ENCODE measurements at places on chromosomes 11 and 22. TPM values are rescaled to one million over a fixed set of nuclear protein-coding genes. Genes with fewer than 3 reads are reported as not detected.

GRCh38 chr11:5234381-5234834, at the start of gene HBD:
TSS of gene HBD (minus strand) at chr11:5234483. CDS start at chr11:5234433, 50 bp downstream.
- DNase-seq = no peak

MMP20 gene
- not detected for total RNA-seq

ANO1 gene
- total RNA-seq = 1.3 TPM

MYO18B gene
- not detected for total RNA-seq

DNA sequence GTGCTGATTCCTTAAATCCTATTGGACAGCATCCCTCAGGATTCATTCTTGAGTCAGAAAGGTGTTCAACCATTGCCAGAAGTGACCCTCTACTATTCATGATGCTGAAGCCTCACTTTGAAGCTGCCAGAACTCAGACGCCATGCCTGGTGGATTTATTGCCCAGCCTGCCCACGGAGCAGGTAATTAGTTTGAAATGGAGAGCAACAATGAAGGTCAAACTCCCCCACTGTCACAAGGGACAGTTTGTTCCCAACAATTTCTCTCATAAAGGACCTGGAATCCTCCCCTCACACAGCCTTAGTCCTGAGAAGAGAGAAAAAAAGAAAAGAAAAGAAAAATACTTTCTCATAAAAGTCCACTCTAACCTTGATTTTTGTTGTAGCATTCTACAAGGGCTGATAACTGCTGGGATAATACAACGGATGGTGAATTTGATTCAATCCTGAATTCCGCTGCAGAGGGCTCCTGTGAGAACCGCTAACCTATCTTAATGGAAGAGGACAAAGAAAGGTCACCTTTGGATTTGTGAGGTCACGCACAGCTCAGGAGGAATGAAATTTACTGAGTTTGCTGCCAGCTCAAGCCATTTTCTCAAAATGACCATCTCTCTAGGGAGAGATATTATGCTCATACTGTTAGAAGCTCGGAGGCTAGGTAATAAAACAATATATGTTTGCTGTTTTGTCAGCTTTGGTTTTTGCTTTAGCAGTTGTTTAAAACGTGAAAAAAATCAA, 161.6 kb upstream of the SYN3 start:
- DNase-seq = no peak

PLEKHB1 gene
- total RNA-seq = not detected

DNA sequence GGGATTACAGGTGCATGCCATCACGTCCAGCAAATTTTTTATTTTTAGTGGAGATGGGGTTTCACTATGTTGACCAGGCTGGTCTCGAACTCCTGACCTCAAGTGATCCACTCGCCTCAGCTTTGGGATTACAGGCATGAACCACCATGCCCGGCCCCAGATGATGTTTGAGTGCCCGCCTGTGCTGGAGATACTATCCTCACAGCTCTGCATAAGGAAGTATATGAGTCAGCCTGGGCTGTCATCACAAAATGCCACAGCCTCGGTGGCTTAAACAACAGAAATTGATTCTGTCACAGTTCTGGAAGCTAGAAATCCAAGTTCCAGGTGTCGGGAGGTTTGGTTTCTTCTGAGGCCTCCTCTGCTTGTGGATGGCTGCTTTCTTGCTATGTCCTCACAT, 119.3 kb downstream of the OSBP2 start:
- DNase-seq = no peak

GRCh38 chr11:111528557-111528956, 12.0 kb upstream of the LAYN start:
- DNase-seq = peak; percentile 41

DNA sequence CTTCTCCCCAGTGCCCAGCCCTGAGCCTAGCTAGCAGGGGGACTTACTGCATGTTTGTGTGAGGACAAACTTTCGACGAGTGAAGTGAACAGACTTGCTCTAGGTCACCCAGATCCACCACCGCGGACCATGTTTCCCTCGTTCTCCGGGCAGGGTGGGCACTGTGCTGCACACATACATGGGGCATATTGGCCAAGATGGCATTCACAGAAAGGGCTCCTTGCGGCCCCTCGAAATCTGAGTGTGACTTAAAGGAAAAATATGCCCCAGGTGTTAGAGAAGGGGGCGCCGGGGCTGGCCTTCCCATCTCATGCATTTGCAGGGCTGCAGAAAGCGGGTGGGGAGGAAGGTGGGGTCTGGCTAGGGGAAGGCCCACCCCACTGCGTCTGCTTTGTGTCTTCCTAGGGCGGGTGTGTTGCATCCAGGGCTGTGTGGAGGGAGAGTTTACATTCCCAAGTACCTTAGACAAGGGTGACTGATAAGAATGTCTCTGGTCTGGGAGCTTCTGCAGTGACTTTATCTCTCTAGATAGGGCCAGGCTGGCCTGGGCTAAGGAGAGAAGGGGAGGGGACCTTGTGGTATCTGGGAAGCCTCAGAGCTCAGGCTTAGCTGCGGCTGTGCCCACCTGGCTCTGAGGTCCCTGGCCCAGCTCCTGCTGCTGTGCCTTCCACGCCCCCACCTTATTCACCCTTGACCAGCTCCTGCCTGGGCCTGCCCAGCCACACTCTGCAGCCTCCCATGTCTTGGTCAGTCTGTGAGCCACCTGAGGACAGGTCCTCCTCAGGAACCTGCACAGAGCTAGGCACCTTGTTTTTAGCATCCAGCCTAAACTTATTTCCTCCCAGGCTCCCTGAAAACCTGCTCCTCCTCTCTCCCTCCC, 45.8 kb downstream of the LRRC32 start:
- no peak for DNase-seq

- DNase-seq = no peak
Measured at GRCh38 chr11:72370201-72370600, 64.1 kb downstream of the CLPB start.

NELL1 gene
- not detected for total RNA-seq

PVALB gene
- total RNA-seq = not detected

GRCh38 chr11:56151376-56151775, 8.7 kb downstream of the OR8K5 start:
- DNase-seq = no peak

- no peak for DNase-seq
Measured at GRCh38 chr11:110113505-110113904, 20.3 kb downstream of the ZC3H12C start.

- no peak for DNase-seq
Measured at GRCh38 chr11:19894404-19894803, 181.8 kb downstream of the NAV2 start.

GRCh38 chr11:118592616-118593367, 14.6 kb upstream of the PHLDB1 start:
- DNase-seq = no peak

GRCh38 chr11:46006418-46007070, 84.1 kb downstream of the LARGE2 start:
- peak; percentile 77 for DNase-seq

DNA sequence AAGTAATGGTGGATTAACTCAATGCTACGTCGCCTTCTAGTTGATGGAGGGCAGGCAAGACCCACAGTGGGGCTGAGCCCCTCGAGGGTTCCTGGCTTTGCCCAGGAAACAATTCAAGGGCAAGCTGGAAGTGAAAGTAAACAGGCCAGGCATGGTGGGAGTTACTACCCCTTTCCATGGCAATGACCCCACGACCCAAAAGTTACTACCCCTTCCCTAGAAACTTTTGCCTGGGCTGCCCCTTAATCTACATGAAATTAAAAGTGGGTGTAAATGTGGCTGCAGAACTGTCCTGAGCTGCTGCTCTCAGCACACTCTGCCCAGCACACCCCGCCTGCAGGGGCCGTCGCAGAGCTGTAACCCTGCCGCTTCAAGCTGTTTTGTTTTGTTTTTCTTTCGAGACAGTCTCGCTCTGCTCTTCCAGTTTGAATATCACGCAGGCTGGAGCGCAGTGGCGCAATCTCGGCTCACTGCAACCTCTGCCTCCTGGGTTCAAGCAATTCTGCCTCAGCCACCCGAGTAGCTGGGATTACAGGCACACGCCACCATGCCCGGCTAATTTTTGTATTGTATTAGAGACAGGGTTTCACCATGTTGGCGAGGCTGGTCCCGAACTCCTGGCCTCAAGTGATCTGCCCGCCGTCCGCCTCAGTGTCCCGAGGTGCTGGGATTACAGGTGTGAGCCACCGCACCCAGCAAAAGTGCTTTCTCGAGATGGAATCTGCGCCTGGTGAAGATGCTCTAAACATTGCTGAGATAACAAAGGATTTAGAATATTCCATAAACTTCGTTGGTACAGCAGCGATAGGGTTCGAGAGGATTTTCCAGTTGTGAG, 5.9 kb upstream of the RNH1 start:
- DNase-seq = no peak

CHRM1 gene
- total RNA-seq = not detected

APOA4 gene
- total RNA-seq = not detected

HBE1 gene
- total RNA-seq = not detected

TMA7B gene
- not detected for total RNA-seq

SBF2 gene
- total RNA-seq = 25.3 TPM

DNA sequence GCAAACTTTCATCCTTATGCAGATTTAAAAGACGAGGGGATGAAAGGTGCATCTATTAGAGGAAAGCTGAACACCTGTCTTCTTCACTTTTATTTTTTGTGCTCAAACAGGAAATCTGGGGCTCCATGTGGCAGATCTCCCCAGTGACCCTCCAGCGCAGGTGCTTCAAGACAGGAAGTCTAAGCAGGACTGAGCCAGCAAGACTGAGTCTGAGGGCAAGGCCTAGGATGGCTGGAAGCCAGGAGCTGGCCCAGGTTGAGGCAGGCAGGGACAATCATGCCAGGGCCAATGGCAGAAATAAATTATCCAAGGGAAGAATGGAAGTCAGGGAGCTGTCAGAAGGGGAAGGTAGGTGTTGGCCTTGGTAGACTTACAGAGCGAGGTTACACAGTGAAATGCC, 101.1 kb upstream of the SPON1 start:
- no peak for DNase-seq

VSTM5 gene
- total RNA-seq = 0.79 TPM

KCNE3 gene
- total RNA-seq = 0.13 TPM

GRCh38 chr11:71962428-71963038, 33.7 kb downstream of the RNF121 start:
- peak; percentile 22 for DNase-seq

DNA sequence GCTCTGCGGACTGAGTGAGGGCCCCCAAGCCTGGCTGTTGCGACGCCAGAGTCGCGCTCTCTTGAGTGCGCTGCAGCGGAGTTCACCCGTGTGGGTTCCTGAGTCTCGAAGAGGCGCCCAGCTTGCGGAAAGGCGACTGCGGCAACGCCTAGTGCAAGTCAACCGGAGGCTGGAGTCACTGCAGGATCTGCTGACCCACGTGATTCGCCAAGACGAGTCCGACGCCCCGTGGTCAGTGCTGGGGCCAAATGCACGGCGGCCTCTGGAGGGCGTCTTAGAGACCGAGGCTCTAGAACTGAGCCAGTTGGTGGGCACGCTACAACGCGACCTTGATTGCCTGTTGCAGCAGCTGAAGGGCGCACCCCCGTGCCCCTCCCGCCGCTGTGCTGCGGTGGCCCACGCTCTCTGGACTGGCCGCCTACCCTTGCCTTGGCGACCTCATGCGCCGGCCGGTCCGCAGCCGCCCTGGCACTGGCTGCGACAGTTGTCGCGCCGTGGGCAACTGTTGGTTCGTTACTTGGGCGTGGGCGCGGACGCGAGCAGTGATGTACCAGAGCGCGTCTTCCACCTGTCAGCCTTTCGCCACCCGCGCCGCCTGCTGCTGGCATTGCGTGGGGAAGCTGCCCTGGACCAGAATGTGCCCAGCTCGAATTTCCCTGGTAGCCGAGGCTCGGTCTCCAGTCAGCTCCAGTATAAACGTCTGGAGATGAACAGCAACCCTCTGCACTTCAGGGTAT, 32.6 kb downstream of the RRP8 start:
- DNase-seq = no peak

DNA sequence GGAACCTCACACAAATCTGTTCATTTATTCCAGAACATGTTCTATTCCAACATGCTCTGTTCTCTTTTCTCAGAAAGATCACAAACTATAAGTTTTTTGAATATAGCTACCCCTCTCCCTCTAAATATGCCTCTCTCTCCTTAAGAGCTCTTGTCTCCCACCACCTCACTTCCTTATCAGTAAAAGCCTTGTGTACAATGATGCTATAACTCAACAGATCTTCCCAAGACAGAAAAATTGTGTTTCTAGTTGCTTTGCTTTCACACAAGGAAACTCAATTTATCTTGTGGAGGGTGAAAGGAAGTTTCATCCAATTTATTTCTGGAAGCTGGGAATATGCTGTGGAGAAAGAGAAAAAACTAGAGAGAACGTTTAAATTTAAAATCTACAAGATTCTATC, 64.4 kb downstream of the FAM76B start:
- no peak for DNase-seq

LDLRAD3 gene
- total RNA-seq = 6.3 TPM

DNA sequence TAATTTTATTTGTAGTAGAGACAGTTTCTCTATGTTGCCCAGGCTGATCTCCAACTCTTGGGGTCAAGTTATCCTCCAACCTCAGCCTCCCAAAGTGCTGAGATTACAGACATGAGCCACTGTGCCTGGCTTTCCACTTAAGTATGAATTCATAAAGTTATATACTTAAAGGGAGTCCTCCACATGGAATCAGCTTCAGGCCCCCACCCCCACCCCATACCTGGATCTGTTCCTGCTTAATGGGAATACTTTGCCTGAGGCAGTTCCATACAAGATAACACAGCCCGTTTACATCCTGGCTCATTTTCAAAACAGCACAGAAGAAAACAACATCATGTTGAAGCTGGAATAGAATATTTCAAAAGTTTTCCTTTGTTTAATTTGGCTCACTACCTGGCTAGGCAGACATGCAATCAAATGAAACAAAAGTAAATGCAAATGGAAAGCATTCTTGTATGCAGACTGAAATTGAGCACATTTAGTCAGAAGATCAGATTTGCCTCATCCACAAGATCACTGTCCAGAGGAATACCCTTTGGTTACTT, 82.4 kb downstream of the FAT3 start:
- DNase-seq = peak; percentile 33

DNA sequence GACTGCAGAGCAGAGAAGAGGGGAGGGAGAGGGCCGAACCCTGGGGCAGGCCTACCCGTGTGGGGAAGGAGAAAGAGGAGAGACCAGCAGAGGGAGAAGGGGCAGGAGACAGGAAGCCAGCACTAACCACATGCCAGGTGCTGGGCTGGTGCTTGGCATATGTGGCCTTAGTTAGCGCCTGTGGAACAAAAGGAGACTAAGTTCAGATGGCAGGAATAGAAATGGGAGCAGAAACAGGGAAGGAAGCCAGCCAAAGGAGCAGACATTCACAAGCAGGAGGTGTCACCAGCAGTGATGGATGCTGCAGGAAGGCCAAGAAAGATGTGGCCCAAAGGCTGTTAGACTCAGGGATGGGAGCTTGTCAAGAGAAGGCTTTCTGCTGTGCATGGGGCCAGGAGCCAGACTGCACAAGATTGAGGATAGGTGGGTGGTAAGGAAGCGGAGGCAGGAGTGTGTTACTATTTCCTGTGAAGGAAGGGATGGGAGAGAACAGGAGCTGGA, 26.7 kb downstream of the TREH start:
- DNase-seq = no peak

All from bronchial epithelial cell (primary cell).